ELF-1 (cell line): ENCODE measurements at places on chromosomes 7 and 10.
A peak's percentile ranks its signal among the peaks of the same experiment; 100 is the strongest.

DNA sequence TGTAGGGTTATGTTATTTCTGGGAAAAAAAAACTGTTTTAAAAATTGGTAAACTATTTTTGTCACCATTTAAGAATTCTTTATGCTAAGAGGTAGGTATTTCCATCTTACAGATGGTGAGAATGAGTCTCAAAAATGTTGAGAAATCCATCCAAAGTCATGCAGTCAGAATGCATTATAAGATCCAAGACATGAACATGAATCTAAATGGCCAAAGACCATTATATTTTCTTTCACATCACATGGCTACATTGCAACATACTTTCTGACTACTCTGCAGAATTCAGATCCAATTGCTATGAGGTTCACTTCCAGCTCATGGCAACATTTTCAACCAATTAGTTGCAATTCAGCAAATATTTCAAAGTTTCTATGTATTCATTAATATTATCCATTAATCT, 181.2 kb downstream of the TWIST1 start:
- DNase-seq, result no peak

- peak; percentile 83 for DNase-seq
Observed at GRCh38 chr10:124624895-124625294, 119.3 kb downstream of the FAM53B start.

DNA sequence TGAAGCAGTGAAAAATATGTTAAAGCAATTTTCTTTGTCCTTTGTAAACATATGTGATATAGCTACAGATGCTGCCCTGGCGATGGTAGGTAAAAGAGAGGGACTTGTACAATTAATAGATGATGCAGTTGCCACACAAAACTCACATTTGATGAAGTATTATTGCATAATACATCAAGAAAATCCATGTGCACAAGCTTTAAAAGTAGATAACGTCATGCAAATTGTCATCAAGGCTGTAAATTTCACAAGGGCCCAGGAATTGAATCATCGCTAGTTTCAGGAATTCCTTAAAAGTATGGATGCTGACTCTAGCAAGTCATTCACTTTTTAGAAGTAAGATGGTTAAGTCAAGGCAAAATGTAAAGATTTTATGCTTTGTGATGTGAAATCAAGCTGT, 10.0 kb downstream of the CYP3A5 start:
- DNase-seq, result no peak

- DNase-seq, result no peak
Observed at GRCh38 chr7:105931179-105931578, 31.9 kb upstream of the CDHR3 start.
